ENCODE measurements at places on chromosomes 4 and X. TPM values are rescaled to one million over a fixed set of nuclear protein-coding genes. Genes with fewer than 3 reads are reported as not detected.

LRP2BP gene
- 2.7 TPM for polyA plus RNA-seq

TRPC3 gene
- polyA plus RNA-seq, result 0.76 TPM

NCBP2L gene
- not detected for polyA plus RNA-seq

ASB5 gene
- 189 TPM for polyA plus RNA-seq

JADE1 gene
- polyA plus RNA-seq, result 28.6 TPM

SLC34A2 gene
- 0.05 TPM for polyA plus RNA-seq

SHROOM2 gene
- 1.3 TPM for polyA plus RNA-seq

GRCh38 chr4:122959981-122960610 lies 37.7 kb upstream of the NUDT6 start:
- no peak for DNase-seq

GRCh38 chrX:47854474-47854873 lies 17.8 kb downstream of the ZNF81 start:
- DNase-seq, result peak; percentile 5

- DNase-seq, result no peak
Observed at GRCh38 chr4:16995451-16995850, 97.0 kb upstream of the LDB2 start.

SMIM10L2A gene
- 1.7 TPM for polyA plus RNA-seq

- DNase-seq, result no peak
Observed at GRCh38 chrX:118552121-118552900, 56.7 kb downstream of the DOCK11 start.

DNA sequence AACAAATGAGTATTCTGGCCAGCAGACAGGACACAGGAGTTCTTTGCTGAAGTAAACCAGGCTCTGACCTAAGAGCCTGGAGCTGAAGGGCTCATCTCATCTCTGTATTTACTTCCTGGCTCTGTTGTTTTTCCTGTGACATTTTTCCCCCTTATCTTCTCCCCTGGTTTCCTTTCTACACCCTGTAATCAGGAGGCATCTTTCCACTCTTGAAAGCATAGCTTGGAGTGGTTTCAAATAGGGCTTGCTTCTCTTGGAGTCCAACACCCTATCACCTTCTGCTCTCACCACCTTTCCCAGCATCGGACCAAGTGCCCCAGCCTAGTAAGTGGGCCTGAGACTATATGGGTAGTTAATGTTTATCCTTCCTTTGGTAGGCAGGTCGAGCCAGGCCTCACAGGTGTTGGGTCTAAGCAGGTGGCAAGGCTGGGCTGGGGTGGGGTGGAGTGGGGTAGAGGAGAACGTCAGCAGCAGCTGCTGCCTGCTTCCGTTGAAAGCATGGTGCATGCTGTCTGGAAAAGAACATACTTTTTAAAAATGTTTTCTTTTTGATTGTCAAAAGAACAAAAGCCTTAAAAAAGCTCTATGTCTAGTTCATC lies 1.2 kb downstream of the DRP2 start:
- DNase-seq, result no peak

- DNase-seq, result no peak
Observed at GRCh38 chrX:136477026-136477425, 10.7 kb upstream of the BRS3 start.

- DNase-seq, result no peak
Observed at GRCh38 chr4:12586242-12587006, 897.7 kb downstream of the RAB28 start.

CSAG1 gene
- not detected for polyA plus RNA-seq

ADH1A gene
- 0.91 TPM for polyA plus RNA-seq

CENPVL1 gene
- not detected for polyA plus RNA-seq

REPS2 gene
- 7.5 TPM for polyA plus RNA-seq

ATOH1 gene
- polyA plus RNA-seq, result not detected

SCML2 gene
- 8.6 TPM for polyA plus RNA-seq

DNA sequence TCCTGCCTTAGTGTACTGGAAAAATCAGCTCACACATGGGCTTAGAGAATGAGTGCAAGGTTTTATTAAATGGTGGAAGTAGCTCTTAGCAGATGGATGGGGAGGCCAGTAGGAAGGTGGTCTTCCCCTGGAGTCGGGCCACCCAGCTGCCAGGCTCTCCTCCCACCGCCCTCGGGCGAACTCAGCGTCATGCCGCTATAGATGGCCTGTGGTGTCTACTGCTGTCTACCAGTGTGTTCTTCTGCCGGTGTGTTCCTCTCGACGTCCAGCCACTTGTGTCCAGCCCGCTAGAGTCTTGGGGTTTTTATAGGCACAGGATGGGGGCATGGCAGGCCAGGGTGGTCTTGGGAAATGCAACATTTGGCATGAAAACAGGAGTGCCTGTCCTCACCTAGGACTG lies 198.7 kb upstream of the NDST3 start:
- DNase-seq, result no peak

DNA sequence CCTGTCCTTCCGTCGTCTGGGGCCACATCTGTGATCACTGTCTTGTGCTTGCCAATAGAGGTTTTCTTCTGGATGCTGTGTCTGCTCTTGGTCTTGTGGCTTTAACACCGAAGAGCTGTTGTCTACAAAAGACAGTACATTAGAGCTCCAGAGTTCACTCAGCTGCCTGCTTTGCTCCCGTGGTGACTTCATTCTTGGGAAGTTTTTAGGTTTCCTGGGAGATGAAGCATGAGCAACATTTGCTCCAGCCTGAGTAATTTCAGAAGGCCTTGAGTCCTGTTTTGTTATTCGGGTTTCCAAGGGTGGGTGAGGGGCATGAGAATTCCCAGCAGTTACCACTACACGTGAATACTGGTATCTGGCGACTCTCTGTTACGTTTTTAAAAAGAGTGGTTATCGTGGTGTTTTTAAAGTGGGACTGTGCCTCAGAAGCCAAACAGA lies 189.2 kb downstream of the SHROOM3 start:
- DNase-seq, result peak; percentile 96

DNA sequence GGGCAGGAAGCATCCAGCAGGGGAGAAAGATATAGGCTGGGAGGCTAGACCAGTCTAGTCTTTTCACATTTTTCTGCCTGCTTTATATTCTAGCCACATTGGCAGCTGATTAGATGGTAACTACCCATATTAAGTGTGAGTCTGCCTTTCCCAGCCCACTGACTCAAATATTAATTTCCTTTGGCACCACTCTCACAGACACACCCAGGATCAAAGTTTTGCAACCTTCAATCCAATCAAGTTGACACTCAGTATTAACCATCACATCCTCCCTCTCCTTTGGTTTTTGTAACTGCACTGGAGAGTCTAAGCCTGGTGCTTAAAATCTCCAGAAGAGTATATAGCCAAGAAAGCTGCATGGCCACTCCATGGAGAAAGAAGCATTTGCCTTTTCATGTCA lies 560.4 kb downstream of the GRXCR1 start:
- DNase-seq, result no peak

GRCh38 chr4:74990276-74990875 lies 57.5 kb downstream of the PARM1 start:
- DNase-seq, result peak; percentile 80

DNA sequence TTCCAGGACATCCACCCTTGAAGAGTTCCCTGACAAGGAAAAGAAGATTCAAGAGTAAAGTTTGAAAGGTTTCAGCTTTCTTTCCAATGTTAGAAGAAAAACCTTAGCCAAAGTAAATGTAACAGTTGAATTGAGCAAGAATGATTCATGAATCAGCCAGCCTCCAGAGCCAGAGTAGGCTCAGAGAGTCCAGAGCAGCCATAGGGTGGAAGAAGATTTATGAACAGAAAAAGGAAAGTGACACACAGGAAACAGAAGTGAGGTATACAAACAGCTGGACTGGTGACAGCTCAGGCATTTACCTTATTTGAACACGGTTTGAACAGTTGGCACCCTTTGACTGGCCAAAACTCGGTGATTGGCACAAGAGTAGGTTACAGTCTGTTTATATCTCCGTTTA lies 63.2 kb downstream of the QDPR start:
- DNase-seq, result no peak

NAP1L3 gene
- 9.9 TPM for polyA plus RNA-seq

Data from muscle of back (tissue), 13 donors.